ENCODE measurements at places on chromosomes 11 and 22.

- no peak for DNase-seq
Measured at GRCh38 chr22:40729284-40729683, 50.0 kb downstream of the MCHR1 start.

DNA sequence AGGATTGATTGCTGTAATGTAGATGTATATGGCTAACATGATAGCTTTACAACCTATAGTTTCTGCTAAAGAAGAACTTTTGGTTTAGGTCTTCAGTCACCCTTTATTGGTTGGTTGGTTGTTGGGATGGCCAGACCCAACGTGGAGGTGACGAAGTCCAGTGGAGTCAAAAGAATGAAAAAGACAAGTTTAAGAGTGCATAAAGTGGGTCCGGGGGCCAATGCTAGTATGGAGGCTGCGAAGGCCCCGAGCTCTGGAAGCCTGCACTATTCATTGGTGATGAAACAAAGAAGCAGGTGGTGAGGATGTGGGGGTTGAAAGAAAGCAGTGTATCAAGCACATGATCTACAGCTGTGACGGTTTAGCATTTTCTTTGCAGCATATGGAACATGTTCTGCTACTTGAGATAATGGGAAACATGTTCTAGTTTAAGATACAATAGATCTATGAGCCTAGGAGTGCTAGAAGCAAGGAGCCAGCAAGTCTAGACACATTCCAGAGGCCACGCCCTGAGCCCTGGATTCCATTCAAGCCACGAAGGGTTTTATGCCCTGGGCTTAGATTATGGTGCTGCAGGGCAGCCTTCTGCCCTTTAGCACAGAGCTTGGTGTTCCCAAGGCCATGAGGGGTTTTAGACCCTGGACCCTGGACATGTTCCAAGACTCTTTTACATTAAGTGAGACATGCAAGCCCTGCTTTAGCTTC lies 6.3 kb downstream of the TCP11L1 start:
- no peak for DNase-seq

GRCh38 chr22:27989758-27990450 lies 70.8 kb upstream of the PITPNB start:
- DNase-seq, result no peak

GRCh38 chr11:67640021-67640757 lies 626 bp upstream of the TBX10 start:
- DNase-seq, result peak; percentile 87

- DNase-seq, result peak; percentile 85
Measured at GRCh38 chr22:38700270-38700788, 414 bp downstream of the JOSD1 start.

GRCh38 chr11:66126064-66126463 lies 56.0 kb downstream of the PACS1 start:
- no peak for DNase-seq

DNA sequence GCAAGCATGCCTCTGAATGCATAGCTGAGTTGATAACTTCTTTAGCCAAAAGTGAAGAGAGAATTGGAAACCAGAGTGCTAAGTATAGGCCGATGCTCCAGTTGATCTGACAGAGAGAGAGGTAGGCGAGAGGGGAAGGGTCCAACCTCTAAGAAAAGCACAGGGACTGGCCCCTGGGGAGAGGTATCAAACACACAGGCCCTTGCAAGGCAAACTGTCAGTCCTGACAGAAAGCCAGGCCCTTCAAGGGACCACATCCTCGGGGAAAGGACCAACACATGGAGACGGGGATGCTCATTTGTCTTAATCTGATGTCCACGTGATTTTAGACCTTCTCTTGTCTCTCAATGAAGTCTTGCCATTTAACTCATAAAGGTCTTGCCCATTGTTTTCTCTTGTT lies 43.9 kb upstream of the SPATA19 start:
- DNase-seq, result no peak

DNA sequence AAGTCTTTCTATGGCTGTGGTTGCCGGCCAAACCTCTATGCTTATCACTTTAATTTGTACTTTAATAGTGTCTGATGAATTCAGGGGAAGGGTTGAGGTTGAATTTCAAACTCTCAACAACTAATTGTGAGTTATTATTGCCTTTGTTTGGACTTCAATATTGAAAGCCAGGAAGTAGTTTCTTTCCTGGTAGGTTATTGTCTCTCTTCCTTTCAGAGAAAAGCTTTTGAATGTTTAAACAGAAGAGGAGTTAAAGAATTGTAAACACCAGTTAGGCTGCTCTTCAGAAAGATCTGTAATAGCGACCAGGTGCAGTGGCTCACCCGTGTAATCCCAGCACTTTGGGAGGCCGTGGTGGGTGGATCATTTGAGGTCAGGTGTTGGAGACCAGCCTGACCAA lies 22.2 kb downstream of the NNMT start:
- no peak for DNase-seq

DNA sequence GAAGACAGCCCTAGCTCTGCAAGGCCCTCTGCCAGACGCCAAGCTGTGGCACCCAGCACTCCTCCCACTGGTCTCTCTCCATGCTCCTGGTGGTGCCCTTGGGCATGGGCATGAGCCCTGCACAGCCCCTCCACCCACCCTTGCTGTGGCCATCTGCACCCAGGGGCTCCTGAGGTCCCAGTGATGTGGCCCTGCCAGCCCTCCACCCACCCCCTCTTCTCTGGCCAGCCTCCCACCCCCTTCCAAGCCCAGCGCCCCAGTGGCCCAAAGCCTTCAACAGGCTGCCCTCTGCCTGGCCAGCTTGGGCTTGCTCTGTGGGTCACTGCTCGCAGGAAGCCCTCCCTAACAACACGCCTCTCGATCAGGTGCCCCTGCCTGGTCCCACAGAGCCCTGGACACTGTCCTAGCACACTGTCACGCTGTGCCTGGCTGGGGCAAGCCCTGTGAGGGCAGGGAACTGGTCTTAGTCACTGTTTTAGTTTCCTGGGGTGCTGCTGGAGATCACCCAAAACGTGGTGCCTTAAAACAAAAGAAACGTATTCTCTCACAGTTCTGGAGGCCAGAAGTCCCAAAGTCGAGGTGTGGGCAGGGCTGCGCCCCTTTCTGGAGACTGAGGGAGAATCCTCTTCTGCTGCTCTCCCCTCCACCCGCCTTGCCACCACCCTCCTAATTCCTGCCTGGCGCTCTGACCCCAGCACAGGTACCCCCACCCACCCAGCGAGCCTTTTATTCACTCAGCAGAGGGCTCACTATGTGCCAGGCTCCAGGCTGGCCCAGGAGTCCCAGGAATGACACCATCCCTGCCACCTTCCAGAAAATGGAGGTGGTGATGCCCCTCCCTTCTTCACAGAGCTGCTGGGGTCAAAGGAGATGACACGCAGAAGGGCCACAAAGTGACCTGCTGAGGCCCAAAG lies 14.7 kb downstream of the SULT4A1 start:
- DNase-seq, result no peak

- DNase-seq, result no peak
Measured at GRCh38 chr22:21070690-21071615, 25.2 kb downstream of the LRRC74B start.

DNA sequence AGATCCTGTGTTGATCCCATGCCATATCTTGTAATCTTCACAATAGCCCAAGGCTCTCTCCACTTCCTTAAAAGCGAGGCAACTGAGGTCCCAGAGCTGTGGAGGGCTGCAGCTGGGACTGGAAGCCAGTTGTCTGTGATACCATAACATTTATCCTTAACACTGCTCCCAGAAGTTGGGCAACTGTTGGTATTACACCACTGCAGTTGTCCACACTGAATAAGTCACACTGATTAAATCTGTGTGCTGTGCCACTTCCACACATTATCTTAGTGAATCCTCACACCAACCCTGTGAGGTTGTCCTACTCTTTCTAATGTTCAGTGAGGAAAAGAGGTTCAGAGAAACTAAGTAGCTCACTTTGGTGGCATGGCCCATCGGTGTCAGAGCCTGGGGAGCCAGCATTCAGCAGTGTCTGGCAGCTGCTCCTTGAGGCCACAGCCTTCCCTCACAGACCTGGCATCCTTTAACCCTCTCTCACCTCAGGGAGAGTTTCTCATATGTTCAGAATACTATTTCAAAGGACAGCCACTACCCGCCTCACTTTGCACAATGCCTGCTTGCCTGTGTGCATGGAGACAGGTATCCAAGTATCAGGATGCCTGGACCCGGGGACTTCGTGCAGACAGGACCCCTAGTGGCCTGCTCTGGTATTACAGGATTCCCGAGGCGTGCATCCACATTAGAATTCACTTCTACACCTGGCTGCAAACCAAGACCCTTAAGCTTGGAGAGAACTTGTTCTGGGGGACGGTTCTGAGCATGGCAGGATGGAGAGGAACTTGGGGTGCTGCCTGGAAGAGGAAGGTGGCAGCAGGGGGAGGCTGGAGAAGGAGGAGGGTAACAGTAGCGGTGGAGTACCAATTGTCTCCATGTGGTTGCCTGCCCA lies 221.9 kb upstream of the TBCEL start:
- peak; percentile 86 for DNase-seq

- peak; percentile 97 for DNase-seq
Measured at GRCh38 chr22:37905534-37906363, at the start of gene MICALL1. Gene MICALL1, plus strand, starts transcription at chr22:37906297. Its CDS starts 126 bp downstream, at chr22:37906423.

GRCh38 chr11:42528911-42529310 lies 782.9 kb upstream of the API5 start:
- DNase-seq, result no peak

GRCh38 chr22:37848587-37849088 lies 581 bp upstream of the EIF3L start:
- no peak for DNase-seq

- DNase-seq, result peak; percentile 83
Measured at GRCh38 chr11:65538915-65539743, 14.2 kb downstream of the SCYL1 start.

GRCh38 chr11:45580399-45580798 lies 85.0 kb downstream of the CHST1 start:
- peak; percentile 82 for DNase-seq

- DNase-seq, result no peak
Measured at GRCh38 chr11:29095821-29096220, 921.0 kb downstream of the KCNA4 start.

- no peak for DNase-seq
Measured at GRCh38 chr11:125603207-125603606, 10.6 kb downstream of the STT3A start.

- peak; percentile 72 for DNase-seq
Measured at GRCh38 chr22:41857155-41857859, 24.4 kb downstream of the SREBF2 start.

DNA sequence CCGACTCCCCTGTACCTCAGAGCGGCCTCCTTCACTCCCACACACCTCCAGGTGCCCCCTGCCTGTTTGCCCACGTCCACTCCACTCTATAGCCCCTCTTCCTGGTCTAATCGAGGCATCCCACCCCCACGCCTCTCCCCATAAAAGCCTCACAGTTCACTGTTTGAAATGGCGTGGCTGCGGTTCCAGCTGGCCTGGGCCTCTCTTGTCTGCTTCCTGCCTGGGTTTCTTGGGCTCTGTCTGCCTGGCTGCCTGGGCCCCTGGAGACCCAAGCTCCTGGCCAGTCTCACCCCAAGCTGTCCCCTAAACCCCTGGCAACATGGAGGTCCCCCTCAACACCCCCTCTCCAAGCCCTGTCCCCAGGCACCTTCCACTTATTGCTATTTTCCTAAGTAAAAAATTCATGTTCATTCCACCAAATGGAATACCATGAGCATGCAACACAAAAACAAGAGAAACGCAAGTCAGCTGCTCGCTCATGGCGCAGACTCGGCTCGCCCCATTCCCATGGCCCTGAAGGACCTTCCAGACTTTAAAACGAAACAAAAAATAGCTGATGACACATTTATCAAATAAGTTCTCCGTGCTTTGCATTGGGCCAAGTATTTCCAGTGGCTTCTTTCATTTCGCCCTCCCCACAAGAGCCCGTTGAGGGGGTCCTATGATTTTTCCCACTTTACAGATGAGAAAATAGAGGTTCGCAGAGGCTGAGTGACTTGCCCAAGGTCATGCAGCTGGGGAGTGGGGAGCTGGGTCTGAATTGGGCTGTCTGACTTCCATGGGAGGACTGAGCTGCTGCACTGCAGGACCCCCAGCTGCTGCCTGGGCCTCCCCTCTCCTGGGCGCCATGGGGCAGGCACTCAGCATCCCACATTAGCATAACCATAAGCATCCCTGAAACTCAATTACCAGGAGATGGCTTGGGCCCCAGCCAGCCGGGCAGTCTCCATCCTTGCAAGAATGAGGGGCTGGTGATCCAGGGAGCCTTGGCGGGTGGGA lies 11.7 kb upstream of the FLRT1 start:
- DNase-seq, result no peak

DNA sequence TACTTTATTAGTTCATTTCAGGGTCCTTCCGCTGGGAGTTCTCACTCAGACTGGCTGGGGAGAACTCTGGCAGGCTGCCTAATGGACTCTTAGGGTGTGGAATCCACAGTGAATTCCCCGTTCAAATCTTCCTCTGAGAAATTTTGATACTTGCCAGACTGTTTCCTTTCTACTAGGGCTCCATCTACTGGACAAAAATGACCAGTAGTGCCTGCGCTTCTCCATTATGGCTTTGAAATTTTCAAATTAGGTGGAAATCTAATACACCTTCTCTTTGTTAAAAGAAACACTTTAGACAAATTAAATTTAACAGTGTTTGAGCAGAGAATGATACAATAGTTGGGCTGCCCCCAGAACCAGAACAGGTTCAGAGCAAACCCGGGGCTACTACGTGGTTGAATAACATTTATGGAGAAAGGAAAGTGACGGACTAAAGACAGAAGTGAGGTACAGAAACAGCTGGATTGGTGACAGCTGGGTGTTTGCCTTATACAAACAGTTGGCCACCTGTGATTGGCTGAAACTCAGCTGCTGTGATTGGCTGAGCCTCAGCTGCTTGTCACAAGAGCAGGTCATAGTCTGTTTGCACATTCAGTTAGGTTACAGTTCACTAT lies 52.9 kb upstream of the FDX1 start:
- peak; percentile 83 for DNase-seq

DNA sequence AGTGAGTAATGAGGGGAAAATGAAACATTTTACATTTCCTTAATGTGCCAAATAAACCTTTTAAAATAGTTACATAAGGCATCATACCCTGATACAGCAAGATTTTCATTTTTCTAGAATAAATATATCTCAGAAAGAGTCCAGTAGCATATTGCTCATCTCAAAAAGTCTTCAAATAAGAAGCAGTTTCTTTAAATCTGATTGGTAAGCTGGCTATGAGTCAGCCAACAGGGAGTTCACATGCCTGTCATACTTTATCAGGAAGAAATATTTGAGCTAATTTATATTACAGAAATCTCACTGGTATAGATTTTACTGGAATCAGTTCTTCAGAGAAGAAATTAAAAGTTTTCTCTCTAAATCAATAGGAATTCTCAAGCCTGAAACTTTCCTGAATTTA lies 258.1 kb downstream of the C11orf87 start:
- no peak for DNase-seq

DNA sequence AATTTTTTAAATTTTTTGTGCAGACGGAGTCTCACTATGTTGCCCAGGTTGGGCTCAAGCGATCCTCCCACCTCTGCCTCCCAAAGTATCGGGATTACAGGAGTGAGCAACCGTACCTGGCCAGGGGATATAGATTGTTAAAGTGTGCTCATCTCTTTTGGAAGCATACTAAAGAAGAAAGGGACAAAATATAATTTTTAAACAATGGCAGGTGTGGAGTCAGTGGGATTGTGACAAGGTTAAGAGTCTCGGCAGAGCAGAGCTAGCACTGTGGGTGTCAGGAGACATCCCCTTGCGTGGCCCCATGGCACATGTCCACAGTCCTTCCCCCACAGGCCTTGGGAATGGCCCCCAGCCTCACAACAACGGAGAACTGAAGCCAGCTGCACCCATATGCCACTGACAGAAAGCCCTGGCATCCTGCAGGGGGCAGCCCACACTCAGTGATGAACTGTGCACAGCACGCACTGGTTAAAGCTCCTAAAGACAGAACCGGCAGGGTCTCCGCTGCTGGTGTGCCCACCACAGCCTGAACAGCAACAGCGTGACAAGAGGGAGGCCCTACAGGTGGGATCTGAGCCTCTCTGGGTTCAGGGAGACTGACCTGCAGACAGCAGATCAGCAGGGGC lies 29.9 kb downstream of the SERPIND1 start:
- peak; percentile 59 for DNase-seq

GRCh38 chr11:10233581-10233980 lies 60.4 kb downstream of the SBF2 start:
- no peak for DNase-seq
